Activated CD4-positive, alpha-beta memory T cell treated with anti-CD3 and anti-CD28 coated beads for 36 hours (primary cell): ENCODE measurements at places on chromosomes 5 and 9.

DNA sequence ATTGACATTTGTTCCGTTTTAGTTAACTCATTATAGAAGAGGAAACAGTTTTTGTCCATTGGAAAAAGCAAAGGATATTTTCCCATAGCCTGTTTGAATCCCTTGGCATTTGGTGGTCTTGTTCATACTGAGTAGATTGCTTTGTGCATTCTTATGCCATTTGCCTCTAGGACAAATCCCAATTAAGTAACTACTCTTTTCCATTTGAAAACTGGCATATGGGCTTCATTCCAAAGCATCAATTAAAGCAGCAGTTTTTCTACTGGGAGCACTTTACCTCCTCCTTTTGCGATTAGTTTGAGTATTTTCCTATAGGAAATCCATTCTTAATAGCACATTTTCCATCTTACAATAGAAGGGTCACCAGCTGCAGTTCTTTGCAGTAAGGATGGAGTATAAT, 31.2 kb downstream of the GPR21 start:
- no peak for DNase-seq

DNA sequence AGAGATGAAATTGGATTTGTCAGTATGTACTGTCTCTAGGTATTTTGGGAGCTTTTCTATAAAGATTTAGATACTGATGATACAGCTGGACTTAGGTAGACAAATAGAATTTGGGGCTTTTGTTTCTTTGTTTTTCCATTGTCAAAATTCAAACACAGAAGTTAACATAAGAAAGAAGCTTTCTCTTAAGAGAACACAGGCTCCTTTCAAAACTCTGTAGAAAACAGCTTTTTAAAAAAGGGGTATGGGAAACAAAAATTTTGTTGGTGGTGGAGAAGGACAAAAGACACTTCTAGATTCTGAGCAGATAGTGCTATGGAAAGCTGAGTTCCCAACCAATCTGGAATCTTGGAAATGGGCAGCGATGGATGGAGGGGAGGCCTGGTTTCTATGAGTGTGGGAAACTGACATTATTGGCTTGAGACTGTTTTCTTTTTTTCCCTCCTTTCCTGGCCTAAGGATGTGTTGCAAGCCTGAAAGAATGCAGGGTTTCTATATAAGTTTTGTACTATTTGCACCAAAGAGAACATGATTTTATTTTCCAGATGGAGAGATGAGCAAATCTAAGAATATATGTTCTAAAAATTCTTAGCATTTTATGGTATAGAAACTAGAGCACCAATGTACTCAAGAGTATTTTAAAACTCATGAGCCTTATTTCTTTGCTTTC, 240.0 kb downstream of the PRR16 start:
- DNase-seq, result no peak

GRCh38 chr9:20447291-20447690, 175.0 kb downstream of the MLLT3 start:
- no peak for DNase-seq

DNA sequence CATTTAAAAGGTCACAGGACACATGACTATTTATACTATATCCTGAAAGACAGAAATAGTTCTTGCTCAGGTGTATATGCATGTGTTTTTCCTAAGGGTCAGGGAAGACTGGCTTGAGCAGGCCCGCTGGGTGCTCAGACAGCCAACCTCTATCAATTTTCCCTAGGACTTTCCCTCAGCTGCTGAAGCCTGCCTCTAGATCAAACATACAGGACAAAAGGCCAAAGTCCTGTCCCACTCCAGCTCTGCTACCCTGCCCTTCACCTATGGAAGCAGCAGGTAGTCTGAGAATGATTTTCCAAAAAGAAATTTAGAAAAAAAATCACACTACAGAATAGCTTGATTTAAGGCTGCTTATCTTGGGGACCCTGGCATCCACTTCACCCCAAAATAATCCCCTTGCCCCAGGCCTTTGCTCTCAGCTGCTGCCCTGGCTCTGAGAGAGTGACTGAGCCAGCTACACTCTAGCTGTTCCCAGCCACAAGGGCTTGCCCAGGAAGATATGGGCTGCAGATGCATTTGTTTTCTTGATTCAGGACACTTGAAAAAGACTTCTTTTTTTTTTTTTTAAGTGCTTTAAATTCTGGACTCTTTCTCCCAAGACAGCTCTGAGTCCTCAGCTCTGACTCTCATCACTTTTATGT, 42.5 kb downstream of the KLHL3 start:
- DNase-seq, result no peak

- no peak for DNase-seq
Observed at GRCh38 chr5:129631961-129632360, 115.9 kb upstream of the MINAR2 start.

- no peak for DNase-seq
Observed at GRCh38 chr5:68139611-68140441, 75.7 kb upstream of the PIK3R1 start.

DNA sequence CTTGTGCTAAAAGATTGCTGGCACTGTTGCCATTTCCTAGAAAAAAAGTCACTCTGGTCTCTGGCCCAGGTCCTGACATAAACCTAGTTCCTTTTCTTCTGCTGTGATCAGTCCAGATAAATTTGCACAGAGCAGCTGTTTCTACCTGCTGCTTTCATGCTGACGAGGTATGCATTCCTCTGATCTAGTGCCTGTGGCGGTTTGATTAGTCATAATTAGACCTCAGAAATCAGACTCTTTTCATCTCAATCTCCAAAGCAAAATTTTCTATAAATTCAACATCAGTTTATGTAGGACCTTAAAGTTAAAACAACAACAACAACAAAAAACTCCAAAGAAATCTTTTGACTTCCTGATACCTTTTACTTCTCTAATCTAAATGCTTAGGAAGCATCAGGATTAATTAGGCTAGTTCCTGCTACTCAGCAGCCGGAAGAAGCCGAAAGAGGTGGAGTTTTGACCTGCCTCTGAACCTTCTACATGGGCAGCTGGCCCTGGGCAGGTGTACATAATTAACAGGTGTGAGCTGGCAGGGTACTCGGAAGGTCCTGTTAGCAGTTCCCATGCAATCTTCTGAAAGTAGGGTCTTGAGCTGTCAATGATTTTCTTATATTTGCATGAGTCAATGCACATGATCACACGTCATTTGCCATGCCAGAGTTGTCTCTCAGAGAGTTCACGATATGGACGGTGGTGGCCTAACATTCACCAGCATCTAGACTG, 83.3 kb upstream of the CCDC112 start:
- peak; percentile 15 for DNase-seq

DNA sequence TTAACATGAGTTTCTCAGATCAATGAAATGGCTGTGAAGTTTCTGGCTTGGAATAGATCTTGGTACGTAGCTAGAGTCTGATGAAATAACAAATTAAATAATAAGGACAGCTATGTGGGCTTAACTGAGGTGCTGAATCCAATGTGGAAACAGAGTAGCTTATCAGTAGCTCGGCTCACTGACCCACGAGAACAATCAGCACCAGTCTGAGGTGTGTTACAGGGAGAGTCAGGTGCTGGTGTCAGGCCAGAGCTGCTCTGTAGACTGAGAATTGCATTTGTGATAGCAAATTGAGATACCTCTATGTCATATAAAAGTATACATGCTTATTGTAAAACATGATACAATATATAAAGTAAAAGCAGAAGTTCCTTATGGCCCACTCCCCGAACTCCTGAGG, 21.2 kb upstream of the CCL28 start:
- no peak for DNase-seq

GRCh38 chr5:28208356-28208755, 1170.0 kb upstream of the CDH9 start:
- no peak for DNase-seq

GRCh38 chr5:142939006-142939405, 168.8 kb downstream of the ARHGAP26 start:
- DNase-seq, result no peak

DNA sequence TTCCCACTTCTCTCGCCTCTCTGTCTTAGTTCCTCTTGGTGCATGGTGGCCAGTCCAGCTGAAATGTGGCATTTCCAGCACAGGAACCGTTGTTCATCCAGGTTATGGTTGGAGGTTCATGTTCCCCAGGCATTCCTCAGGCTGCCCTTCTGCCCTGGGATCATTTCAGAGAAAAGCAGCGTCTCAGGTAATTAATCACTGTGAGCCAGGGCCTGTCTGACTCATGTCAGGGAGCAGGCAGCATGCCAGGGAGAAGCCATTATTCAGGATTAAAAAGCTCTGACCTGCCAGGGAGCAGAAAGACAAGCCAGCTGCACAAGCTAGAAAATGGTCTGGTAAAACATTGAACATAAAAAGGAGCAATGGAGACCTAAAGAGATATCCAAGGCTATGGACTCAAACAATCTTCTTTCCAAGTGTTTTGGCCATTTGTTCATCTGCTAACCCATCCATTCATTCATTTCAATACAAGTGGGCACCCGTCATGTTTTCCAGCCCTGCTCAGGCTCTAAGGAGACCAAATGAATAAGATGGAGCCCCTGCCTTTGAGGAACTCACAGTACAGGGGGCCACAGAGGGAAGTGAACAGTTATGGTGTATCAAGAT, 241.4 kb downstream of the DRD1 start:
- no peak for DNase-seq

- peak; percentile 13 for DNase-seq
Observed at GRCh38 chr5:73298772-73299630, 126.0 kb downstream of the TMEM174 start.

GRCh38 chr5:41065691-41066335, 5.3 kb downstream of the MROH2B start:
- DNase-seq, result no peak

DNA sequence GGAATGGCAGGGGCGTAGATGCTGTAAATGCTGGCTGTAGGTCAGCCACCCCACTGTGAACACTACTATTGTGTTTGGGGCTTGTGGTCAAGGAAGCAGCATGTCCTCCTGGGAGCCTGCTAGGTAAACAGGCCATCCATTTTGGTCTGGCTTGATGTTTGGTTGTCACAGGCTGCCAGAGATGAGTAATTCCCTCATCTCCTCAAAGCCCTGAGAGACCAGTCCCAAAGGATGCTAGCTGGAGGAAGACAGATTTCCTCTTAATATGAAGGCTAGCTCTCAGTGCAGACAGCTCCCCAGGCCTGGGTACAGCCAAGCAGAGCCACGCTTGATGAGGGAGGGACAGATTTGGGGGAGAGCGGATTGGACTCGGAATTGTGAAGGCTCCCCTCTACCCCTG, 72.5 kb upstream of the MAP1B start:
- DNase-seq, result no peak

GRCh38 chr9:126411225-126411947, 84.8 kb downstream of the MVB12B start:
- DNase-seq, result peak; percentile 56

DNA sequence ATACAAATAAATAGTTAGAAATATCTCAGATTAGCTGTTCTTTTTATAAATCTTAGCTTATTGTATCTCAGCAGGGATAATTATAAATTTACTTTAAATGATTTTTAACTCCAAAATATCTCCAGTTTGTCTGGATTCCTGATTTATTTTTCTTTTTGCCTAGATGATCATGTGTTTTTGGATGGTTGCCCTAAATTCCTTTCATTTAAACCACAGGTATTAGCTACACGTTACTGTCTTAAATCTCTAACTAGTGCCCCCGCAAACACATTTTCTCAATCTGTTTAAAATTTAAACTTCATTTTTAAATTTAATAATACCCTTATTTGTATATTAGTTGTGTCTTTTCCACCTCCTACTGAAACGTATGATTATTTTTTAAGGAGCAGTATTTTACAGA, 5.6 kb downstream of the FER start:
- DNase-seq, result no peak

DNA sequence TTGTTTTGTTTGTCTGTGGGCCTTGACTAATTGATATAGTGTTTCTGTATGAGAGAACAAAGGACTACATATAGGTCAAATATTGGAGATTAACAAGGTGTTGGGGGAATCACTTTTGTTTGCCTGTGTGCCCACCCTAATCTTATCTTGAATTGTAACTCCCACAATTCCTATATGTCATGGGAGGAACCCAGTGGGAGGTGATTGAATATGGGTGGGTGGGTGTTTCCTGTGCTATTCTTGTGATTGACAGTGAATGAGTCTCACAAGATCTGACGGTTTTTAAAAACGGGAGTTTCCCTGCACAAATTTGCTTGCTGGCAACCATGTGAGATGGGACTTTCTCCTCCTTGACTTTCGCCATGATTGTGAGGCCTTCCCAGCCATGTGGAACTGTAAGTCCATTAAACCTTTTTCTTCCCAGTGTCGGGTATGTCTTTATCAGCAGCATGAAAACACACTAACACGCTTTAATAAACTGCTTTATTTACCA, 64.9 kb upstream of the HSPB3 start:
- no peak for DNase-seq

- DNase-seq, result peak; percentile 18
Observed at GRCh38 chr5:6222121-6222520, 156.2 kb downstream of the MED10 start.

DNA sequence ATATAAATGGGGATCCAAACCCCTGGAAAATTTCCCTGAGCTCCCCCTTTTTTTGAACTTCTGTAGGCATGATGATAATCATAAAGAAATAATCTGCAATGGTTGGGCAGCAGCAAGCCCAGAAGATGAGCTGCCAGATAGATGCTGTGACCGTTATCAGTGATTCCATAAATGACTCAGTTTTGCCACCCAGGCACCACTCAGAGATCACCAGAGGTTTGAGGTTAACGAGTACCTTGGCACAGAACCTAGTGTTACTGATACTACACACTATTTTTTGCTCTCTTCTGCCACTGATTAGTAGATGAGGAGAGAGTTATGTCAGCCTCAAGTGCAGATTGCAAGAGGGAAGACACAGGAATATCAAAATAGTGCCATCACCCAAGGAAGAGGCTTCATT, 199.3 kb upstream of the PTGER4 start:
- peak; percentile 74 for DNase-seq

GRCh38 chr5:93272108-93272507, 308.9 kb downstream of the NR2F1-AS1 start:
- DNase-seq, result no peak

DNA sequence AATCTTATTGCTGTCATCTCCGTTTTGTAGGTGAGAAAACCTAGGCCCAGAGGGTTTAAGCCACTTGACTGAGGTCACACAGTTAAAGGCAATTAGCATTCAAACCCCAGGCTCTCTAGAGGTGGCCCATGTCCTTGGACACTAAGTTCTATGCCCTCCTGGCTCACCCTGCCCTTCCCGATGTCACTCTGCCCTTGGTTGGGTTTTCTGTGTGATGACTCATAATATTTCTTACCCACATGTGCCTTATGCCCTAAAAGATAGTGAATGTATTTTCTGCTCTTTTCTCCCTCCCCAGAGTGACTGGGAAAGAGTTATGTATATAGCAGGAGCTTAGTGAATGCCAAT, 174.5 kb upstream of the PITX1 start:
- DNase-seq, result peak; percentile 5

- DNase-seq, result no peak
Observed at GRCh38 chr9:138121438-138122050, 244.0 kb downstream of the CACNA1B start.

GRCh38 chr5:179272326-179273072, 72.8 kb downstream of the ADAMTS2 start:
- DNase-seq, result no peak

DNA sequence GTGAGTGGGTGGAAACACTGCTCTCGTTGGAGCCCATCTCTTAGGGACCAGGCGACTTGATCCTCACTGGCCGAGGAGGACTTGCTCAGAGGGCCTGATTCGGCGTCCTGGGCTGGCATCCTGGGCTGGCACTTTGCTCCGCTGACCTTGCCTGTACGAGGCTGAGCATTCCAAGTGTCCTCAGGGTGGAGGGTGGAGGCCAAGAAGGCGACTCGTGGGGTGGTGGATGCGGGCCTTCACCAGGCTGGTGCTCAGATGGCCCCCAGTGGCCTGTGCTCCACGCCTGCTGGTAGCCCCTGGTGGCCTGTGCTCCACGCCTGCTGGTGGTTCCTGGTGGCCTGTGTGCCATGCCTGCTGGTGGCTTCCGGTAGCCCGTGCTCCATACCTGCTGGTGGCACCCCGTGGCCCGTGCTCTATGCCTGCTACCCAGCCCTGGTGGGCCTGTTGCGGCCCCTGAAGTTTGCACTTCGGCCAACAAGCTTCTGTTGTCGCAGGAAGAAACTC, 42.9 kb downstream of the PHF2 start:
- no peak for DNase-seq
